ENCODE measurements at places on chromosomes 3 and 15. TPM values are rescaled to one million over a fixed set of nuclear protein-coding genes. Genes with fewer than 3 reads are reported as not detected.
A peak's percentile ranks its signal among the peaks of the same experiment; 100 is the strongest.

The DPPA2 gene
- total RNA-seq: not detected

DNA sequence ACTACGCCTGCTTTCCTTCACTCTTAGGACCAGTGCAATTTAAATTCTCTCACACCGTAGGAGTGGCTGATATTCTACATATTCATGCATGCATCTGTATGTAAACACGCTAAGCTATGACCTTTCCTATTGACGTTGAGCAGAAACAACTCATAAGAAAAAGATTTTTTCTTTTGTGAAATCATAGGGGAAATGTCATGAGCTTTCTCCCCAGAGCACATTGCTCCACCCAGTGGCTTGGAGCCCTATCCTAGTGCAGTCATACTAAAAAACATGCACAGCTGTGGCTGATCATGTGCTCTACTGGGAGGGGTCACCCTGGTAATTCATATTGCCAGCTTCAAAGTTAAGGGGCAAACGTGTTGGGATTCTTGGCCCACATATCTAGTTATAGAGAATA, 1.8 kb upstream of the MESD start:
- H3K4me1 ChIP-seq: peaks cover 48% of the 10 kb centered on the region
- no peak overlapping the region for H3K4me3 ChIP-seq
- DNase-seq: peak; percentile 67
- H3K36me3 ChIP-seq: no peaks in the 10 kb centered on the region
- H3K27ac ChIP-seq: peak overlapping the region; percentile 88
- H3K27me3 ChIP-seq: no peaks in the 10 kb centered on the region

GRCh38 chr3:37554364-37554763, 307.3 kb upstream of the CTDSPL start:
- peaks cover 10% of the 10 kb centered on the region for H3K36me3 ChIP-seq
- H3K27ac ChIP-seq: no peak overlapping the region
- H3K4me3 ChIP-seq: no peak overlapping the region
- H3K4me1 ChIP-seq: peaks cover 14% of the 10 kb centered on the region

- H3K36me3 ChIP-seq: no peaks in the 10 kb centered on the region
- no peaks in the 10 kb centered on the region for H3K4me1 ChIP-seq
- no peak overlapping the region for H3K27ac ChIP-seq
- H3K4me3 ChIP-seq: no peak overlapping the region
- DNase-seq: no peak
These were observed 82.8 kb upstream of the CDV3 start for GRCh38 chr3:133490468-133491351.

- H3K27ac ChIP-seq: peak overlapping the region; percentile 85
- no peaks in the 10 kb centered on the region for H3K4me1 ChIP-seq
- H3K4me3 ChIP-seq: no peak overlapping the region
These were observed 65.0 kb downstream of the SYNM start for GRCh38 chr15:99169769-99170311.

The MYO5C gene
- 1.8 TPM for total RNA-seq

- H3K4me1 ChIP-seq: peaks cover 3% of the 10 kb centered on the region
- no peaks in the 10 kb centered on the region for H3K27me3 ChIP-seq
- no peak overlapping the region for H3K27ac ChIP-seq
- no peak for DNase-seq
- no peak overlapping the region for H3K4me3 ChIP-seq
- peaks cover 3% of the 10 kb centered on the region for H3K36me3 ChIP-seq
These were observed 2.4 kb upstream of the ELP6 start for GRCh38 chr3:47515864-47516319.

- H3K27me3 ChIP-seq: no peaks in the 10 kb centered on the region
- no peak for DNase-seq
- H3K27ac ChIP-seq: no peak overlapping the region
- H3K36me3 ChIP-seq: peaks cover 21% of the 10 kb centered on the region
- H3K4me1 ChIP-seq: peaks cover 21% of the 10 kb centered on the region
These were observed 38.4 kb downstream of the OXSR1 start for GRCh38 chr3:38203690-38204089.

DNA sequence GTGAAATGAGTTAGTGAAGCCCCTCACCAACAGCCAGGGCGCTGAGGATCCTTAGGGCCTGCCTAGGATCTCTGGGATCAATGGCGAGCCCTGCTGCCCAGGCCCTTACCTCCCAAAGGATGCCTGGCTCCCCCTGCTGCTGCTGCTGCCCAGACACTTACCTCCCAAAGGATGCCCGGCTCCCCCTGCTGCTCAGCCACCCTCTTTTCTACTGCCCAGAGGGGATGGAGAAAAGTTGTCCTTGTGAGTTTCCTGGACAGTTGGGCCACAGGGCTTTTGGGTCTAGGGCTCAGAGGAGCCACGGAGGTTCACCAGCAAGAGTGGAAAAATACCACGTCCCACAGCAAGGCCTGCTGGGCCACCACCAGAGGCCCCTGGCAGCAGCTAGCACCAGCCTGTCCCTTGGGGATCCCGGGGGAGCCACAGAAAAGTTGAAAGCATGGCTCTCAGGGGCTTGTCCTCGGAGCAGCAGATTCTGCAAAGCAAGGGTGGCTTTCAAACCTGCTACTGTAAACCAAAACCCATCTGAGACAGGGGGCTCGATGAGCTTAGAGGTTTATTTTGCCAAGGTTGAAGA, 59.4 kb downstream of the SLC6A6 start:
- H3K27me3 ChIP-seq: peaks cover 3% of the 10 kb centered on the region
- peaks cover 10% of the 10 kb centered on the region for H3K4me1 ChIP-seq
- H3K27ac ChIP-seq: no peak overlapping the region

GRCh38 chr15:82802497-82802896, 3.4 kb downstream of the FSD2 start:
- H3K27me3 ChIP-seq: no peaks in the 10 kb centered on the region
- H3K4me1 ChIP-seq: peaks cover 51% of the 10 kb centered on the region
- no peak for DNase-seq
- H3K27ac ChIP-seq: no peak overlapping the region

GRCh38 chr3:31762888-31763351, 218.1 kb downstream of the OSBPL10 start:
- H3K36me3 ChIP-seq: no peaks in the 10 kb centered on the region
- H3K4me3 ChIP-seq: no peak overlapping the region
- H3K27me3 ChIP-seq: no peaks in the 10 kb centered on the region
- H3K27ac ChIP-seq: no peak overlapping the region

DNA sequence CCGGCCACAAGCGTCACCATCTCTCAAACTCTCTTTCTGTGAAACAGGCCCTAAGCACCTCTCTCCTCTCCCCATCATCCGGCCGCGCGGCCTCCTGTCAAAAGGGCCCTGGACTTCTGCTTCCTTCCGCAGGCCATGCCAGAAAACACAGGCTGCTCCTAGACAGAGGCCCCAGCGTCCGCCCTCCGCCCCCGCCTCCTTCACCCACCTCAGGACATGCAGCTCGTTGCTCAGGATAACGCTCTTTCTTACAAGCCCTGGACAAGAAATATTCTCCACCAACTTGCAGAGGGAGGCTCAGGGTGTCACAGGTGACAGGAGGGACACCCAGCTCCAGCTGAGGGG, 212.0 kb downstream of the XXYLT1 start:
- no peaks in the 10 kb centered on the region for H3K27me3 ChIP-seq
- H3K4me3 ChIP-seq: no peak overlapping the region
- H3K36me3 ChIP-seq: no peaks in the 10 kb centered on the region

GRCh38 chr15:62462268-62462667, 297.2 kb upstream of the C2CD4B start:
- H3K4me3 ChIP-seq: no peak overlapping the region
- H3K27ac ChIP-seq: no peak overlapping the region
- no peaks in the 10 kb centered on the region for H3K36me3 ChIP-seq

GRCh38 chr3:194512895-194513601, 26.2 kb upstream of the ATP13A3 start:
- H3K27ac ChIP-seq: no peak overlapping the region
- DNase-seq: no peak
- H3K4me1 ChIP-seq: no peaks in the 10 kb centered on the region

The SNTN gene
- not detected for total RNA-seq

The ARPP19 gene
- 150 TPM for total RNA-seq

The ENTPD3 gene
- 0.12 TPM for total RNA-seq

DNA sequence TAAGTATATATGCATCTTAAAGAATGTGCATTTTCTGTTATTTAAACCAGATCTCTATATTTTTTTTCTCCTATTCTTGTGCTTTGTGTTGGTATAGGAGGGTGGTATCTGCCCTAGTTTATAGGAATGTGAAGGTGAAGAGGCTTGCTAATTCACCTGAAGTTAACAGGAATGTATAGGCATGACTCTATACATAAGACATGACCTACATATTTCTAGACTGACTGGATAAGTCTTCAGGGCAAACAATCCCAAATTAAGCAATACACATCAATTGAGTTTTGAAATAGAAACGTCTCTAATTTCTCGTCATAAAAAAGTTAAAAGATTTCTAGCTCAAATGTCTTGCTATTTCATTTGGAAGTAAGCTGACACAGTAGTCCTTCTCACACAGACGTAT, 410.0 kb downstream of the DIPK2A start:
- no peaks in the 10 kb centered on the region for H3K36me3 ChIP-seq
- no peaks in the 10 kb centered on the region for H3K27me3 ChIP-seq
- H3K4me3 ChIP-seq: no peak overlapping the region
- H3K4me1 ChIP-seq: no peaks in the 10 kb centered on the region
- no peak for DNase-seq

The EPHB3 gene
- 2.4 TPM for total RNA-seq

The ITIH1 gene
- total RNA-seq: 0.23 TPM

DNA sequence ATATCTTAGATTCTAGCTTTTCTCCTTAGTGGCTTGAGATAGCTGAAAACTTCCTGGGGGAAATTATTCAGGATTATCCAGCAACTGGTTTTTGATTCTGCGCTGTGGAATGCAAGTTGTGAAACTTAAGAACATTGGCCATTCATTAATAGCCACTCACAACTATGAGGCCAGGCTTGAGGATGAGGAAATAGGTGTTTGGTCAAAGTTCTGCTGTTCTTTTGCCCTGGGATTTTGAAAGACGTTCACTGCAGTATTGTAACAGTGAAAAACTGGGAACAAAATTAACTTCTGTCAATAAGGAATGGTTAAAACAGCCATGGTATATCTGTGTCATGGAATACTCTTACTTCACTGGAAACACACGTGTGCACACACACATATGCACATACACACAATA, 44.1 kb downstream of the CTXND1 start:
- no peak overlapping the region for H3K4me3 ChIP-seq
- DNase-seq: no peak
- H3K4me1 ChIP-seq: no peaks in the 10 kb centered on the region
- H3K36me3 ChIP-seq: no peaks in the 10 kb centered on the region
- H3K27me3 ChIP-seq: no peaks in the 10 kb centered on the region
- H3K27ac ChIP-seq: no peak overlapping the region

The SECISBP2L gene
- total RNA-seq: 51.8 TPM

DNA sequence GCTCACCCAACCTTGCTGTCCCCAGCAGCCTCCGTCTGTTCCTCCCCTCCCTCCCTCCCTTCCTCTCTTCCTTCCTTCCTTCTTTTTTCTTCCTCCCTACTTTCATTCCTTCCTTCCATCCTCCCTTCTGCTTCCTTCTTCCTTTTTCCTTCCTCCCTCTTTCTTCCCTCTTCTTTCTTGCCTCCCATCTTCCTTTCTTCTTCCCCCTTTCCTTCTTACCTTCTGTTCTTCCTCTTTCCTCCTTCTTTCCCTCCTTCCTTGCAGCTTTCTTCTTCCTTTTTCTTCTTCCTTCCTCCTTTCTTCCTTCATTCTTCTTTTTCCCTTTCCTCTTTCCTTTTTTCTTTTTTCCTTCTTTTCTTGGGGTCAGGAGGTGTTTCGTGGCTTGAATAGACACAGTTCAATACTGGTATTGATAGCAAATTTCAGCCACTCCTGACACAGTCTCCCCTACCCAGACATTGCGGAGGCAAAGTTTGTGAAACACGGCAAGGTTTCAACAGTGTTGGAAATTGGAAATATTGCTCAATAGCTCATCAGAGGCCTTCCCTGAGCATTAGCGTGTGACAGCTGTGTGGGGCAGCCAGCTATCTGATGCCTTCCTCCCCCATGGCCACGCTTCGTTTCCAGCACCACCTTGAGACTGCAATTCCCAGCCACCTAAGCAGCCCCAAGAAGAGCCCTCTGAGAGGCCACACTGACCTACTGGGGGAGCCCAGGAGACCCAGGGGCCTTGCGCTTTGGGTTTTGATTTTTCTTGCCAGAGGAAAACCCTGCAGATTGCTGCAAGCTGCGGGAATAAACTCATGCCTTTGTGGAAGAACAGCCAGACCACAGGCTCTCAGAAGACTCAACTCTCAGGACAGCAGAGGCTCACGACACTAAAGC, 82.2 kb downstream of the KLF15 start:
- no peak overlapping the region for H3K27ac ChIP-seq
- no peaks in the 10 kb centered on the region for H3K27me3 ChIP-seq
- no peaks in the 10 kb centered on the region for H3K36me3 ChIP-seq
- DNase-seq: no peak
- H3K4me1 ChIP-seq: peaks cover 10% of the 10 kb centered on the region

DNA sequence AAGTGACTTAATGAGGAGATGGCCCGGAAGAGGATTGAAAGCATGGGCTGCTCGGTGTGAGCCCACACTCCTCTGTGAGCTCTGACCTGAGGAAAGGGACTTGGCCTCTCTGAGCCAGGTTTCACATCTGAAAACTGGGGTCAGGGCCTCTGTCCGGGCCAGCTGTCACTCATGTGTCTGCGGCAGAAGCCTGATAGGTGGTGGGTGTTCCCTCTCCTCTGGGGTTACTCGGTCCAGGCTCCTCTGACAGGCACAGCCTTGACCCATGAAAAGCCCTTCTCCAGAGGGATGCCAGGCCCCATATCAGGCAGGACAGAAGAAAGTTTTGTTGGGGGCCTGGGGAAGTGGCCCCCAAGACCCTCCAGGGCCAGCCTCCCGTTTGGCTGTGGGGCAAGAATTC, 131.4 kb downstream of the CHSY1 start:
- no peak overlapping the region for H3K27ac ChIP-seq
- H3K4me1 ChIP-seq: peaks cover 14% of the 10 kb centered on the region
- H3K27me3 ChIP-seq: no peaks in the 10 kb centered on the region
- H3K36me3 ChIP-seq: no peaks in the 10 kb centered on the region
- H3K4me3 ChIP-seq: no peak overlapping the region

The WNT5A gene
- 2.9 TPM for total RNA-seq

The UBA7 gene
- 14.9 TPM for total RNA-seq

The SAMD7 gene
- total RNA-seq: not detected

- no peak overlapping the region for H3K4me3 ChIP-seq
- no peaks in the 10 kb centered on the region for H3K36me3 ChIP-seq
- peaks cover 18% of the 10 kb centered on the region for H3K4me1 ChIP-seq
These were observed 281.0 kb upstream of the TBL1XR1 start for GRCh38 chr3:177478170-177478867.

DNA sequence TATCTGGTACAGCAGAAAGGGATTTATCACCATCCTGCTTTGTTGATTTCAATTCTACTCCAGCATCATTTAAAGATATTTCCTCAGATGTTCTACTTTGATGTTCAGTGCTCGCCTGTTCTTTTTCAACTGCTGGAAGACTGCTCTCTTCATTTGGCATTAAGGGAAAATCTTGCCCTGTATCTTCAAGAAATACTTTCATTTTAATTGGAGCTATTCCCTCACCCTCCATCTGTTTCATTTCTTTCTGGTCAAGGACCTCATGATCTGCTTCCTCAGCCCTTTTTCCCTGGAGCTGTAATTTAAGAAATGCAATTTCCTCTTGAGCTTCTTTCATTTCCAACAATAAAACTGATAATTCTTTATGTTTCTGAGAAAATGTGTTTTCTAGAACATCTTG, 37.8 kb upstream of the HCLS1 start:
- H3K36me3 ChIP-seq: no peaks in the 10 kb centered on the region
- no peaks in the 10 kb centered on the region for H3K27me3 ChIP-seq
- H3K27ac ChIP-seq: no peak overlapping the region
- H3K4me1 ChIP-seq: no peaks in the 10 kb centered on the region

Measured in heart left ventricle (tissue), 16 donors.